Right atrium auricular region (tissue), 2 donors: ENCODE measurements at places on chromosomes 5 and 9.
A peak's percentile ranks its signal among the peaks of the same experiment; 100 is the strongest.

DNA sequence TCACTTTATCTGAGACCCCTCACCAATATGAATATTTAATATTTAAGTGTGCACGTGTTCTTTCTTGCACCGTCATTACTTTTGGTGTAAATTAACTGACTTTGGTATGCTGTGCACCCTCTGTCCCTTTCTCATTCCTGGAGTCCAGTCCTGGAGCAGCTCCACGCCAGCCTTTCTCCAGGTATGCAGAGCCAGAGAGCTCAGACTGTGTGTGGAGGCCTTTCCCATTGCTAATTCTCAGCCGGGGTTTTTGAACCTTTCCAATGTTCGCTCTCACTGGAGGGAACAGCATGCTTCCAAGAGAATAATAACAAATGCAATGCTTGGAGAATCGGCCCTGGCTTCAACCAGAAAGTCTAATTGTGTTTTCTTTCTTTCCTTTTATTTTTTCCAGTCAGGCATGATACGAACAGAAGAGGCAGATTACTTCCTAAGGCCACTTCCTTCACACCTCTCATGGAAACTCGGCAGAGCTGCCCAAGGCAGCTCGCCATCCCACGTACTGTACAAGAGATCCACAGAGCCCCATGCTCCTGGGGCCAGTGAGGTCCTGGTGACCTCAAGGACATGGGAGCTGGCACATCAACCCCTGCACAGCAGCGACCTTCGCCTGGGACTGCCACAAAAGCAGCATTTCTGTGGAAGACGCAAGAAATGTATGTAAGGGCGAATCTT, 41.7 kb downstream of the ADAMTS16 start:
- no peak for DNase-seq

DNA sequence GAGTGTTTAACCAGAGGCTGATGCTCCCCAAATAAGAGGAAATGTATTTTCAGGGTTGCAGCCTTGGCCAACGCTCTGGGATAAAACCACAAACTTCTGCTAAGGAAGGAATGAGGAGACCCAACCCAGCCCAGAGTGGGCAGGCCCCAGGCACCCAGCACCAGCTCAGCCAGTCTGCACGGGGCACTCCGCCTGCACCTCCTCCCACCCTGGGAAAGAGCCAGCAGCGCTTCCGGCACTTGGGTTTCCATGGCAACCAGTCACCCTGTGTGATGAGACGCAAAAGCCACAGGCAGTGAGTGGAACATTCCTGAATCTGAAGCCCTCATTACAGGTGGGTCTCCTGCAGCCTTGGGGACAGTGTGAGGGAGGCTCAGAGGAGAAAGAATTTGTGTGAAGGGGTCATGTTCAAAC, 85.2 kb upstream of the ZBTB43 start:
- DNase-seq: peak; percentile 73

GRCh38 chr9:95143591-95144561, 173.6 kb downstream of the FANCC start:
- peak; percentile 94 for DNase-seq

DNA sequence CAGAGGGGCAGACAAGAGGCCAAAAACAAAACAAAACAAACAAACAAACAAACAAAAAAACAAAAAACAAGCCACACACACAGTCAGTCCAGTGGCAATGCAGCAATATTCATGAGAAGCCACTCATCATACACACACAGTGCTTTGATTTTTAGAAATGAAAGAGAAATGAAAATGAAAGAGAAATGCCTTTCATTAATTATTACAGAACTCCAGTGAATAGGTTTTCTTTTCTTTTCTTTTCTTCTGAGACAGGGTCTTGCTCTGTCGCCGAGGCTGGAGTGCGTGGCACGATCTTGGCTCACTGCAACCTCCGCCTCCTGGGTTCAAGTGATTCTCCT, 36.9 kb downstream of the SPRY4 start:
- DNase-seq: no peak

- no peak for DNase-seq
Observed at GRCh38 chr5:103428411-103428871, 134.1 kb downstream of the NUDT12 start.

DNA sequence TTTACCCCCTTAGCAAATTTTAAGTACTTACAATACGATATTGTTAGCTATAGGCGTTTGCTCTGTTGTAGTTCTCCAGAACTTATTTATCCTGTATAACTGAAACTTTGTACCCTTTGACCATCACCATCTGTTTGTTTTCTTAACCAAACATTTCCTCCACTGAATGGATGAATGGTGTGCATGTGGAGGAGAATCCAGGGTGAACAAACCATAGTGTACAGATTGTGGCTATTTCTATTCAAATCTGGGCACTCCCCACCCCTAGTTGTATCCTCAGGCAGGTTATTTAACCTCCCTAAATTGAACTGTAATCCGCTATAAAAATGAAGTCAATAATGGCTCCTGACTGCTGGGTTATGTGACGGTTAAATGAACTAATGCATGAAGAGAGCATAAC, 21.4 kb upstream of the HAPLN1 start:
- DNase-seq: no peak

DNA sequence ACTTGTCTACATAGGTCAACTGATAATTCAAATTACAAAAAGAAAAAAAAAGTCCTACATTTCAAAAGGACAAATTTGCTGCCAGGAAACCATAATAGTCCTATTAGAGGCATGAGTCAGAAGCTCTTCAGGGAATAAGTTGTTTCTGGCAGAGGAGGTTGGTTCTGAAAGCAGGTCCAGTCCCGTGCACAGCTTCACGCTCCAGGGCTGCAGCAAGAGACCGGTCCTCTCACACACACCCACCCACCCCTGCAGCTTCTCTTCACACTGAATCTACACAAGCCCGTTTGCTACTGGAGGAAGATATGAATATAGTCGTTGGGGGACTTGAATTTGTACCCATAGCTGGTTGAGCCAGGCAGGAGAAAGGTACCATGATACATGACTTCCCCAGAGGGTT, 36.9 kb upstream of the SLC1A3 start:
- no peak for DNase-seq

- DNase-seq: no peak
Observed at GRCh38 chr5:67249590-67249895, 52.9 kb upstream of the CD180 start.

DNA sequence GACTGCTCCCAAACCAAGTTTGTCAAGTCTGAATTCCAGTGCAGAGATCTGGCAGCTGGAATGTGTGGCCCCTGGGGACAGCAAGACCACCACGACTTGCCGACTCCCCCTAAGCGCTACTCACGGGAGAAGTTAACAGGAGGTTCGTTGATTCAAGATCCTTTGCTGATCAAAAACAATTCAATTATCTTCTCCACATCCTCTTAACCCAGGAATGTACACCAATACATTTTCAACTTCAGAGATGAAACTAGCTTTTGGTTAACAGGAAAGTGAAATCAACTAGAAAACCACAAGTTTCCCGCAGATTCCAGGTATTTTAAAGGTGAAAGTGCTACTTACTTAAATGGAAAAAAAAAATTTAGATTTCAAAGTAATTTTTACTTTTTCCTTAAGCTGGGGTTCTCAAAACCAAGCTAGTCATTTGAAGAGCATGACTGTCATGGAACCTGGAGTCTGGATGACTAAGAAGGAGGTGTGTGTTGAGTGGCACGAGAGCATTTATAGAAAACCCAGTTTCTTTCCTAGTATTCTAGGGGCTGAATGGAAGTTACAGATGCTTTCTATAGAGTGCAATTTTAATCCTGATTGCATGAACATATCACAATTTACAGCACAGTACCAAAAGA, 257.5 kb upstream of the PANK3 start:
- no peak for DNase-seq

GRCh38 chr5:132688536-132689339, 14.9 kb downstream of the IL4 start:
- DNase-seq: no peak

DNA sequence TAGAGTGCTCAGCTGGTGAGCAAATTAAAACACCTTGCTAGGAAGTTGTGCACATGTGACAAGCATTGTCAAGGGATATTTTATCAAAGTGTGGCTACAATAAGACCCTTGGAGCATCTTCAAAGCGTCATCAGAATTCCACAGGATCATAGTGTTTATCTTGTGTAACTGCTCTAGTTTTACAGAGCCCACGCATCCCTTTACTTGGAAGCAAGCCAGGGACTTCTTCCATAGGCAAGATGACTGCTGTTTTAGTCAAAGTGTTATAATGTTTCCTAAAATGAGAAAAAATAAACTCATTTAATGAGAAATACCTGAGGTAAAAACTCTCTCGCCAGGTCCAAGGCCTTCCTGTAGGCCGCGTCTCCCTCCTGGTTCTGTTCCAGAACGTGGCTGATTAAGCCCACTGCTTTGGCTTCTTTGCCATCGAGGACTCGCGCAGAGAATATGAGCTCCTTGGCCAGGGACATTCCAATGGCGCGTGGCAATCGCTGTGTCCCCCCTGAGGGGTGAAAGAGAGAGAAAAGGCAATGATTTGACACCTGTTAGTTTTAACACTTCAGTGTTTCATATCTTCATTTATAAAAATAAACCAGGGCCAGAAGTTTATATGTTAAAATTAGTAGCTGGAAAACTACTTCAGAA, 141.1 kb downstream of the AUH start:
- DNase-seq: no peak
